ENCODE measurements at places on chromosomes 7 and 10.

DNA sequence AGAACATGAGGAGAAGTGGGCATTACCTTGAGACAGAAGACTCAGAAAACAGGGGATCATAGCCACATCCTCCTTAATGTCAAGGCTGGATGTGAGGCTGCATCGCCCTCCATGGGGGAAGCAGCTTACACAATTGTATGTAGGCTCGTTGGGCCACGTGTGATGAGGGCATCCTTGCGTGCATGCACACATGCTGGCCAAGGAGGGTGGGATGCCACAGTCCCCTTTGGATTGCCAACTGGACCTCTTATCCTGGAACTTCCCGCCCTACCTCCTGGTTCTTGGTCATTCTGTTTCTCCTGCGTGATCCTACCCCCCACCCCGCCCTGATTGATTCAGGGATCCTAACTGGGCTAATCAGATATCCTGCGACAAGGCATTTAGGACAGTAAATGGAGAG is 102.0 kb downstream of the PRKAG2 start:
- no peak for DNase-seq

DNA sequence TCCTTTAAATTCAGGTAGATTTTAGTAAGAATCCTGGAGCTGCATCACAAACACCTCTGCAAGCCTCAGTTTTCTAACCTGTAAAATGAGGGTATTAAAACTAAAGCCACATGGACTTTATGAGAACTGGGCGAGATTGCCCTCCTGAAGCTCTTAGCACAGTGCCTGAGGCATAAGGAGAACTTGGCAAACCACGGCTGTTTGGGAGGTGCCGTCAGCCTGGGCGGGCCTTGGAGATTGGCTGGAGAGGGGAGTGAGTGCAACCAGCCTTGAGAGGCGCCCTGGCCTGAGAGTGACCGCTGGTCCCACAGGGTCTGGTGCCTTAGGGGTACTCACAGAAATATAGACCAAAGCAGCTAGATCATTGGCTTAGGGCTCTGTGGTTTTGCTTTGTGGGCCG is 5.4 kb upstream of the TNS3 start:
- DNase-seq: no peak

DNA sequence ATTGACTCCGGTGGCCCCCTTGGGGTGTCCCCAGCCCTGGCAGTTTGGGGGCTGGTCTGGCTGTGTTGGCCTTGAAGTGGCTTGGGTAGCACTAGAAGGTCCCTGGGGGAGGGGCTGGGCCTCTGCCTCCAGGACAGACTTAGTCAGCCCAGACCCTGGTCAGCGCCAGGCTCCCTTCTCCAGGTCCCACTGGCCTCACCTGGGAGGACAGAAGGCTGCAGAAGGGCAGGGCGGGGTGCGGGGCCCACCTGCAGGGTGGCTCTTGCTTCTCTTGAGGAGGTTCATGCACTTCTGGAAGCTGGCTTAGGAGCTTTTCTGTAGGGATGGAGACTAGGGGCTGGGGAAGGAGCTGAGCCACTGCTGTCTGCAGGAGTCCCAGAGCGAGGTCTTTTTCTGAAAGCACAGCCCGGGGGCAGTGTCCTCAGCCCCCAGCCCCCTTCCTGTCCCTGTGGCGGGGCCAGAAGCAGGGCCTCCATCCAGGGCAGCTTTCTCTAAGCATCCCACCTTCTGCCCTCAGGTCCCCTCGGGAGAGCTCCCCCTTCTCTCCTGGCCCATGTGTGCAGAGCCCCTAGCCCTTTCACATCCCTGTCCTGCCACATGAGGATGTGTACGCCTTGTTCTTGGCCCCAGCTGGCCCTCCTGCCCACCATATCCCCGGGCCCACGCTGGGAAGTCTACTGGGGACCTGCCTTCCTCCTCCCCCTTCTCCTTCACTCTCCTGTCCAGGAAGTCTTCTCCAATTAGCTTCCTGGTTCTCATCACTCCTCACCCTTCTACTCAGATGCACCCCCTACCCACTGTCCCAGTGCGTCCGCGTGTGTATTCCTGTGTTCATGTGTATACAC is 11.0 kb downstream of the TBATA start:
- DNase-seq: no peak

GRCh38 chr7:130985361-130985760 is 251.4 kb upstream of the KLF14 start:
- DNase-seq: no peak

GRCh38 chr10:12391206-12391605 is 41.9 kb downstream of the CAMK1D start:
- no peak for DNase-seq

- no peak for DNase-seq
Measured at GRCh38 chr10:47443145-47443544, 40.8 kb downstream of the ANXA8 start.

DNA sequence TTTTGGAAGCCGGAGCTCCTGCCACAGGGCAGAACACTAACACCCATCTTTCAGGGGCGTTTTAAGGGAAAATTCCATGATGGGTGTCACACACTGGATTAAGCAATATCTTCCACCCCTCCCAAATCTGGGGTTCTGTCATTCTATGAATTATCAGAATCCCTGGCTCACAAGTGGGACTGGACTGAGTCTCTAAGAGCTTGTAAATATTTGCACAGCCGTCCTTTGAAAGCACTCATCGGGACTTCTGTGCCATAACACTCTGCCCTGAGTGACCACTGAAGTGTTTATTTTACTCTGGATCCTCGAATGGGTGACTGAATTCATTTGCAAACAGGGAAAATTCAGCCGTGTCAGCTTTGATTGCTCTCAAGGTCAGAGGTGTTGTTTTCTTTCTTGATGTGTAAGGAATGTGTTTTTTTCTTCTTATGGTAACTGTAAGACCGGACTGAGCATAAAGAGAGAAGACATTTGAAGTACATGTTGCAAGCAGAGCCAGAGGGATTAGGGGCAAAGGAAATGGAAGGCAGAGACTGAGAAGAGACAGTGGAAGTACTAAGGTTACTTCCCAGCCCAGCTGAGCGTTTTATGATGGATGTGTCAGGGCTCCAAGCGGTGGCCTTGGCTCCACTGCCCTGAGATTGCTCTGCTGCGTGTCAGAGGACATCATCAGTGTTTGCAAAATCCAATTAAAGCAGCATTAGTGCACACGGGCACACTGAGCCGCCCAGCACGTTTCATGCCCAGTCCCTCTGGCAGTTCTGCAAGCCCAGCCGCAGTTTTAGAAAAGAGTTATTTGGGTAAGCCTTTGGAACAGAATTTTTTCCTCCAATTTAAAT is 17.7 kb upstream of the GTPBP4 start:
- no peak for DNase-seq

GRCh38 chr10:96968682-96969423 is 136.8 kb downstream of the LCOR start:
- no peak for DNase-seq

GRCh38 chr7:39509436-39509835 is 56.8 kb upstream of the YAE1 start:
- DNase-seq: no peak

- DNase-seq: no peak
Measured at GRCh38 chr7:157523766-157524421, 187.1 kb downstream of the DNAJB6 start.

- no peak for DNase-seq
Measured at GRCh38 chr7:74138945-74139843, 35.0 kb upstream of the EIF4H start.

DNA sequence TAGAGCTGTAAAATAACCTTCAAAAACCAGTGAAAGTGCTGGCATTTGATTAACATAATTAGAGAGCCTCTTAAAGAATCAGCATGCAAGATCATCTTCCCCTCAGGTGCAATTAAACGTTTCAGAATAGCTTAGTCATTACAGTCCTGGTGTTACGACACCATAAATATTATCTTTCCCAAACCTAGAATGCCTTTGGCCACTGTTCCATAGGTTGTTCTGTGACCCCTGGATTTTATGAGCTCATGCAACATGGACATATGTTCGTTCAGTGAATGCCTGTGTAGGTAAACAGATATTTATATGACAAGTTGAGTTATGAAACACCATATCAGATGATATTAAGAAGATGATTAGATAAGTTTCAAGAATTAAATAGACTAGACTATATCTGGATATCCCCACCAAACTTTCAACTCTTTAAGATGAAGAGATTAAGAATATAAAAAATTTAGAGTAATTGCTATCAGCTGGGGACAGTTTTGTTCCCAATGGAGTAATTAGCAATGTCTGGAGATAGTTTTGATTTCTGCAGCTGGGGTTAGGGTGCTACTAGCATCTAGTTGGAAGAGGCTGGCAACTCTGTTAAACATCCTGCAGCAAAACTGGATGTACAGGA is 263.5 kb upstream of the DKK1 start:
- no peak for DNase-seq

DNA sequence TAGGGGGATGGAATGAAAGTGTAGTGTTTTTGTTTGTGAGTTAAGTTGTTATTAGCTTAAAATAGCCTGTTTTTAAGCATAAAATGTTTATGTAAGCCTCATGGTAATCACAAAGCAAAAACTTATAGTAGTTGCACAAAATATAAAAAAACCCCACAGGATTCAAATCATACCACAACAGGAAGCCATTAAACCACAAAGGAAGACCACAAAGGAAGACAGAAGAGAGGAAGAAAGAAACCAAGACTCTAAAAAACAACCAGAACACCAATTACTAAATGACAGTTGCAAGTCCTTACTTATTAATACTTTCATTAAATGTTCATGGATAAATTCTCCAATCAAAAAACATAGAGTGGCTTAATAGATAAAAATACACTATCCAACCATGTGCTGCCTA is 63.6 kb downstream of the ANKRD7 start:
- DNase-seq: no peak

GRCh38 chr10:55351431-55351830 is 550.4 kb upstream of the PCDH15 start:
- no peak for DNase-seq

GRCh38 chr10:127408733-127409132 is 140.4 kb upstream of the NPS start:
- no peak for DNase-seq

GRCh38 chr10:76657337-76658012 is 980.1 kb downstream of the KCNMA1 start:
- DNase-seq: no peak

- DNase-seq: no peak
Measured at GRCh38 chr7:131900785-131901287, 344.4 kb upstream of the PODXL start.

DNA sequence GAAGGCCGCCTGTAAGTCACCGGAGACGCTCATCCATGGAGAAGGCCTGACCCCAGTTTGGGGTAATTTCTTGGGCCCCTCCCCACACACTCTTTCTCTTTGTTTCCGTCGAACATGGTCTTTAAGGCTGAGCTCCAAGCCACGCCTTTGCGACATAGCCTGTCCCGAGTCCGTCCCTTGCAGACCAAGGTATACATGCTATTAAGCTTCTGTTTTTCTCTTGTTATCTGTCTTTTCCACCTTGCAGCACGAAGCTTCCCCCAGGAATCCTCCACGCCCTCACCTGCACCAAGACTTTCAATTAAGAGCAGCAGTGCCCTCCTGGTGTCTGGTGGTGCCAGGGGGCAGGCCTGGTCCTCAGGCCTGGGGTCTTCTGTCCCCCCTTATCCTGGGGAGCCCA is 4.2 kb upstream of the FAM20C start:
- DNase-seq: no peak

- DNase-seq: no peak
Measured at GRCh38 chr7:108037140-108037539, 34.2 kb upstream of the LAMB1 start.

GRCh38 chr7:26593896-26594295 is 270.5 kb downstream of the SKAP2 start:
- no peak for DNase-seq

DNA sequence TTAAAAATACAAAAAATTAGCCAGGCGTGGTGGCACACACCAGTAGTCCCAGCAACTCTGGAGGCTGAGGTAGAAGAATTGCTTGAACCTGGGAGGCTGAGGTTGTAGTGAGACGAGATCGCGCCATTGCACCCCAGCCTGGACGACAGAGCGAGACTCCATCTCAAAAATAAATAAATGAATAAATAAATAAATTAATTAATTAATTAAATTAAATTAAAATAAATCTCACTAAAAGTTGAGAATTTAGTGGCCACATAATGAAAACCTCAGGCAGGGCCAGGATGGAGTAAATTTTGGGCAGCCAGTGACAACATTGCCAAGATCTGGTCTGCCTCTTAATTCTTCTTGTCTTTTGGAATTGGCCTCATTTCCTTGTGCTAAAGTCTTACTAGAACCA is 187.5 kb upstream of the FEZF1 start:
- DNase-seq: no peak

- peak; percentile 35 for DNase-seq
Measured at GRCh38 chr10:100184840-100185239, 989 bp downstream of the ERLIN1 start.

DNA sequence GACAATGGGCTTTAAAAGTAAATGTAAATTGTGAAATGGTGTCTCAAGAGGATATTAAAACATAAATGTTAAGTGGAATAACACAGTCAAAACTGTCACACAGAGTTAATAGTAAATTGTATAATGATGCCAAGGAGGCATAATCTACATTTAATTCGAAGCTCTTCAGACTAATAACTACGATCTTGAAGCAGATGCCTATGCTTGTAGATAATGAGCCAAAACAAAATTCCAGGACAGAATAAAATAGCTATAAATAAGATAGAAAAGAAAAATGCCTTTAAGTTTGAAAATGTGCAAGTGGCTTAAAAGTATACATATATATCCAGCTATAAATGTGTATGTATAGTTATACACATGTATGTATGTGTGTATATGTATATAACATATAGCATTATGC is 17.5 kb downstream of the TWIST1 start:
- DNase-seq: no peak

DNA sequence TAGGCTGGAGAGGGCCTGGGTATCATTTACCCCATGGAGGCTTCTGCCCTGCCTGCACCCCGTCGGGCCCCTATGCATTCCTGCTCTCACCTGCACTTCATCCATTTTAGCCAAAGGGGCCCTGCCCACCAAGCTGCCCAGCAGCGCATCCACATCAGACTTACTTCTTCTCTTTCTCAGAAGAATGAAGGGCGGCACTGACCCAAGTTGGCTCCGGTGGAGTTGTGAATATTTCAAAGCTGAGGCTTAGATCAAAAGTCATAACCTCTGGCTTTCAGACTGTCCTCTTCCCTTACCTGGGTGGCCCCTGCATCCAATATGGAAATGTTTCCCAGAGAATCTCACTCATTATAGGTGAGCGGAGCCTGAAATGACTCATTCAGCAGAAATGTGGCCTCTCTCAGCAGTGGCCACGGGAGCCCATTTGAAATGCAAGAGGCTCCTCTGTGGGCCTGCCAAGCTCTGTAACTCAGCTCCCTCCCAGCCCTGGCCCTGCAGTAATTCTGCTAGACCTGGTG is 117.6 kb upstream of the TCF7L2 start:
- no peak for DNase-seq

GRCh38 chr7:28054531-28055160 is 125.9 kb downstream of the JAZF1 start:
- DNase-seq: no peak

GRCh38 chr7:100353685-100354330 is 4.1 kb upstream of the PILRB start:
- no peak for DNase-seq

GRCh38 chr7:36272567-36273269 is 116.9 kb upstream of the ANLN start:
- no peak for DNase-seq

DNA sequence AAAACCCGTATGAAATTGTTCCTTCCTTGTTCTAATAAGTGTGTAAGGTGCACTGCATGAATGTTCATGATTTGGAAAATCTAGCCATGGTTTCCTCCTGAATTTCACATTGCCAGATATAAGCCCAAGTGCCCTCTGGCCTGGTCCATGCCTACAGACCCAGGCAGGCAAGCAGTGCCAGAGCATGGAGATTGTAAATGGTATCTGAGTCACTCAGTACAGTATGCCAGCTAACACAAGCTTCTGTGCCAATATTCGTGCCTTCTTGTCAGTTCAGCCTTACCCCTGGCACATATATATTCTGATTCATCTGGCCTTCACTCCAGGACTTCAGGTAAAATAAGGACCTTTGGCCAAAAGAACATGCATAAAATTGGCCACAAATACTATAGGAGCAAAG is 38.4 kb upstream of the PDE1C start:
- DNase-seq: no peak

All from hematopoietic multipotent progenitor cell treated with erythropoietin and hydrocortisone succinate and interleukin-3 and kit ligand, for 17 days (in vitro differentiated cells).